ENCODE measurements at places on chromosomes 2 and 18.

DNA sequence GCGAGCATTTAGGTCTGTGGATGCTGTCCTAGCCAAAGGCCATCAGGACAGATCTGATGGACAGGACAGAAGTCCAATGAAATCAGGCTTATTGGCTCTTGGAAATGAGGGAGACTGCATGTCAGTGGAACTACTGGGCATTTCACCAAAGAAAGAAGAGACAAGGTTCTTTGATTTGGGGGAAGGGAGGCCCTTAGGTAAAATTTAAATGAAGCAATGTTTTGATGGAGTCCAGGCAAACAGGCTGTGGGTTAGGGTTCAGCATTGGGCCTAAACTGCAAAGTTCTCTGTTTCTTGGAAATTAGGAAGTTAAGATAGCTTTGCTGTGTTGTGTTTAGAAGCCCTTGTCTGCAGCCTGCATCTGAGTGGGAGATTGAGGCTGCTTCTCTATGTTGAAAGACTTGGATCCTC is 31.6 kb upstream of the RNF149 start:
- DNase-seq: no peak

DNA sequence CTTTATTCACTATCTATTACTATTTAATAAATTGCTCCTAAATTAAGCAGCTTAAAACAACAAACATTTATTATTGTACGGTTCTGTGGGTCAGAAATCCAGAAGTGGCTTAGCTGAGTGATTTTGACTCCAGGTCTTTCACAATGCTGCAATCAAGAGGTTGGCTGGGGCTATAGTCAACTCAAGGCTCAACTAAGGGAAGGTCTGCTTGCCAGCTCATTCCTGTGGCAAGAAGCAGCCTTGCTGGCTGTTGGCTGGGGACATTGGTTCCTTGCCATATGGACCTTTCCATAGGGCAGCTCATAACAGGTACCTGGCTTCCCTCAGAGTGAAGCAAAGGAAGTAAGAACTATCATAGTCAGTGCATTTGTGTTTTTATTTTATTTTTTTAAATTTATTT is 5.0 kb upstream of the MRPL19 start:
- no peak for DNase-seq

GRCh38 chr2:136362676-136363390 is 244.9 kb upstream of the CXCR4 start:
- no peak for DNase-seq

DNA sequence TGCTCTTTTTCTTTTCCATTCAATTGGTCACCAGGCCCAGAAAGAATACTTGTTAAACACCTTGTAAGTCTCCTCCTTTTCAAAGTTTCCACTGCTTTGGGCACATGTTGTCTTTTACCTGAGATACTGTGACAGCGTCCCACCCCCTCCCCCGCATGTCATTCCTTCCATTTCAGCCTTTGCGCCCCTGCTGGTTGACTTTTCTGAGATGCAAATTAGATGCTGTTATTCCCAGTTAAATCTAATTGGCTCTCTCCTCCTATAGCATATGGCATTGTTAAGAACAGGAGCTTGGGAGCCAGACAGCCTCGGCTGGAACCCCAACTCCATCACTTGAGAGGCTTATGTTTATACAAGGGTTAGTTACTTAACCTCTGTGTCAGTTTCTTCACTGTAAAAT is 80.3 kb upstream of the GAREM1 start:
- no peak for DNase-seq

GRCh38 chr2:63993871-63994270 is 25.4 kb downstream of the VPS54 start:
- DNase-seq: no peak

DNA sequence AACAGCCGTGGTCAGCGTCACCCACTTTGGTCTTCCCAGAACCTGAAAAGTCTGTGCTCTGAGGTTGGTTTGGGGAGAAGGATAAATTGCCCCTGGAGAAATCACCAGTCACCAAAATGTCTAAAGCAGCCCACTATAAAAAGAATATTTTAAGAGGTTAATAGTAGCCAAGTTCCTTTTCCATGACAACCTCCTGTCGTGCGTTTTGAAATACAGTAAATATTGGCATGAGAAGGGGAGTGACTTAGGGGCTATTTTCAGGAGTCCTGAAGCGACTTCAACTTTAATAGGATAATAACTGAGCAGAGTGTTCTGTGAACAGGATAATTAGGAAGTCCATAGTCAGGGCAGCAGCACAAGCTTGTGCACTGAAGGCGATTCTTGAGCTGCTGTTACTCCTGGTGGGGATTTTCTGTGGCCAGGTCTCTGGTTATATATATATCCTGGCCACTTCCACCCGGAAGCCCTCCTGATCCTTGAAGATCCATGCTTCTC is 49.3 kb downstream of the RNF144A start:
- DNase-seq: no peak

- DNase-seq: no peak
Measured at GRCh38 chr2:55431982-55432627, 12.4 kb upstream of the CCDC88A start.

Measured in activated CD8-positive, alpha-beta memory T cell treated with anti-CD3 and anti-CD28 coated beads for 4 hours (primary cell).